Right ventricle myocardium inferior (tissue), 1 donor: ENCODE measurements at places on chromosomes 4 and X. TPM values are rescaled to one million over a fixed set of nuclear protein-coding genes. Genes with fewer than 3 reads are reported as not detected.

The SEPTIN11 gene
- 32.9 TPM for total RNA-seq

The STOX2 gene
- total RNA-seq, result 9.9 TPM

The SPANXD gene
- not detected for total RNA-seq

The DCAF12L1 gene
- total RNA-seq, result not detected

The HHIP gene
- not detected for total RNA-seq
